ENCODE measurements at places on chromosomes 13 and 19.

- H3K36me3 ChIP-seq: no peaks in the 10 kb centered on the region
- H3K27ac ChIP-seq: no peak overlapping the region
- no peaks in the 10 kb centered on the region for H3K4me1 ChIP-seq
- H3K4me3 ChIP-seq: no peak overlapping the region
- no peaks in the 10 kb centered on the region for H3K27me3 ChIP-seq
Observed at GRCh38 chr19:28694812-28695211, 518.1 kb downstream of the UQCRFS1 start.

DNA sequence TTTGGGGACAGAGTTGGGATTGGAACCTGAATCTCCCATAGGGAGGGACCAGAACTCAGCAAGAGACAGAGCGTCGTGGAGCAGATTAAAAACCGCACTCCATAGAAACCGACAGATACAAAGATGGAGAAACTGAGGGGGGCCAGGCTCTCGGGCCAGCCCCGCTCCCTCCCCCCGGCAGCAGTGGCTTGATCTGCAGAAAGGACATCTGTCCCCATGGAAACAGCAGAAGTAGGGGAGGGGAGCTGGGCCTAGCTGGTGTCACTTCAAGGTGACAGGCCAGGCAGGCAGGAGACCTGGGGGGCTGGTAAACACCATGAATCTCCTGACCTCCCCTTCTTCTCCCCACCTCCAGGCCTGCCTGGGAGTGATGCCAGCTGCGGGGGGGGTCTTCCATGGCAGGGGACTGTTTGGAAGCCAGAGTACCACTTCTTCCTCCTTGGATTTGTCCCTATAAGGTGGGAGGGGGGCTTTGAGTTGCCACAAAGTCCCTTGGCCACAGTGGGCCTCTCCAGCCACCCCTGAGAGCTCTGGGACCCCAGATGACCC is 10.9 kb downstream of the TMIGD2 start:
- no peak for DNase-seq
- H3K27ac ChIP-seq: no peak overlapping the region
- H3K4me1 ChIP-seq: no peaks in the 10 kb centered on the region
- no peaks in the 10 kb centered on the region for H3K36me3 ChIP-seq

- H3K27me3 ChIP-seq: no peaks in the 10 kb centered on the region
- H3K27ac ChIP-seq: no peak overlapping the region
Observed at GRCh38 chr13:48715977-48716376, 62.2 kb downstream of the CYSLTR2 start.

DNA sequence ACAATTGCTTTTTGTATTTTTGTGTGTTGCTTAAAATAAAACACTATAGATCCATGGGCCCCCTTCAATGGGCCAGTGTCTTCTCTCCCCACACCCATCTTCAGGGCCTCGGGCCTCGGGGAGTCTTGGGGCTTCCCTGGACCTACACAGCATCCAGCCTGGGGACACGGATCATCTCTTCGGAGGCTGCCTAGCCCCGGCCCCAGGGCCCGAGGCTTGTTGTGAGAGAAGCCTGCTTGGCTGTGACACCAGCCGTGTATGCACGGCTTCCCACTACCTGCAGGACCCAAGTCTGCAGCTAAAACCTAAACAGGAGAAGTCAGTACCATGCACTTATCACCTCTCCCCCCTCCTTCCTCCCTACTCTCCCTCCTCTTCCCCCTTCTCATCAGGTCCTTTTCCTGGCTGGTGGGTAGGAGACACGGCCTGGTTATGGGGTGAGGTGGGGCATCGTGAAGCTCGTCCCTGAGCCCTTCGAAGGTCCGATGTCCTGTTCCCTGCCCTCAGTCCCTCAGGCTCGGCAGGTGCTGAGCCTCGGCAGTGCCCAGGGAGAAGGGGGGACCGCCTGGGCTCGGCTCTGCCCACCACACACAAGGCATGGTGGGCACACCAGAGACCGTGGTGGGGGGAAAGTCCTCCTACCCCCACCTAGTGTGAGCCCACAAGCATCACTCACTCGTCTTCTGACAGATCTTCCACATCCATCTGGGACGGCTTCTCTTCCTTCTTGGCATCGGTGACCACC is 9.5 kb downstream of the C13orf46 start:
- DNase-seq: no peak
- no peak overlapping the region for H3K4me3 ChIP-seq
- no peak overlapping the region for H3K27ac ChIP-seq

GRCh38 chr19:11735375-11735774 is 3.4 kb downstream of the ZNF823 start:
- no peaks in the 10 kb centered on the region for H3K4me1 ChIP-seq
- H3K27me3 ChIP-seq: no peaks in the 10 kb centered on the region
- no peak overlapping the region for H3K4me3 ChIP-seq
- no peak overlapping the region for H3K27ac ChIP-seq
- no peak for DNase-seq
- no peaks in the 10 kb centered on the region for H3K36me3 ChIP-seq

- DNase-seq: no peak
- H3K36me3 ChIP-seq: no peaks in the 10 kb centered on the region
- no peaks in the 10 kb centered on the region for H3K27me3 ChIP-seq
- no peaks in the 10 kb centered on the region for H3K4me1 ChIP-seq
- H3K4me3 ChIP-seq: no peak overlapping the region
Observed at GRCh38 chr13:99279637-99280036, 21.5 kb upstream of the GPR18 start.

DNA sequence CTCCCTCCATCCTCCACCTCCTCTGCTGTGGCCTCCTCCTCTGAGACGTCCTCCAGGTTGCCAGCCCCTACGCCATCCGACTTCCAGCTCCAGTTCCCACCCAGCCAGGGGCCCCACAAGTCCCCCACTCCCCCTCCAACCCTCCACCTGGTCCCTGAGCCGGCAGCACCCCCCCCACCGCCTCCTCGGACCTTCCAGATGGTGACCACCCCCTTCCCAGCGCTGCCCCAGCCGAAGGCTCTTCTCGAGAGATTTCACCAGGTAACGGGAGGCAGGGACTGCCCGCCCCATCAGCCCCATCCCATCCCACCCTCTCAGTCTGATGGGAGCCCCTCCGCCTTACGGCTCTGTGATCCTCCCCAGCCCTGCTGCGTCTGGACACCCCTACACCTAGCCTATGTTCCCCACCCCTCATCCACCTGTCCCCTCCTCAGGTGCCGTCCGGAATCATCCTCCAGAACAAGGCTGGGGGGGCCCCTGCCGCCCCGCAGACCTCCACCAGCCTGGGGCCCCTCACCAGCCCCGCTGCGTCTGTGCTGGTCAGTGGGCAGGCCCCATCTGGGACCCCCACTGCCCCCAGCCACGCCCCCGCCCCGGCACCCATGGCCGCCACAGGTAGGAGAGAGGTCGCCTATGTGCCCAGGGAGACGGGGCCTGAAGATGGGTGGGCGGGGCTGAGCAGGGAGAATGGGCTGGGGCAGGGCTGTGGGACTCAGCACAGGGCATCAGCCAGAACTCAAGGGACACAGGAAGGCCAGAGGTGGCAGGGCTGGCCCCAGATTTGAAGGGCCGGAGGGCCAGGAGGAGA is 18.6 kb upstream of the EHD2 start:
- no peak for DNase-seq
- H3K27me3 ChIP-seq: no peaks in the 10 kb centered on the region
- no peak overlapping the region for H3K4me3 ChIP-seq
- no peaks in the 10 kb centered on the region for H3K4me1 ChIP-seq
- H3K36me3 ChIP-seq: peaks cover 12% of the 10 kb centered on the region
- no peak overlapping the region for H3K27ac ChIP-seq

- H3K36me3 ChIP-seq: no peaks in the 10 kb centered on the region
- H3K27me3 ChIP-seq: no peaks in the 10 kb centered on the region
- peak overlapping the region; percentile 37 for H3K4me3 ChIP-seq
- H3K27ac ChIP-seq: peak overlapping the region; percentile 95
- DNase-seq: peak; percentile 98
Observed at GRCh38 chr19:14248578-14249011, 42.6 kb upstream of the ADGRL1 start.

- no peak for DNase-seq
- H3K27ac ChIP-seq: no peak overlapping the region
- no peaks in the 10 kb centered on the region for H3K36me3 ChIP-seq
- no peaks in the 10 kb centered on the region for H3K27me3 ChIP-seq
Observed at GRCh38 chr13:79710376-79710775, 229.4 kb downstream of the NDFIP2 start.

GRCh38 chr13:32056316-32056715 is 24.7 kb downstream of the FRY start:
- H3K27me3 ChIP-seq: no peaks in the 10 kb centered on the region
- peaks cover 3% of the 10 kb centered on the region for H3K4me1 ChIP-seq
- no peaks in the 10 kb centered on the region for H3K36me3 ChIP-seq
- H3K4me3 ChIP-seq: no peak overlapping the region

DNA sequence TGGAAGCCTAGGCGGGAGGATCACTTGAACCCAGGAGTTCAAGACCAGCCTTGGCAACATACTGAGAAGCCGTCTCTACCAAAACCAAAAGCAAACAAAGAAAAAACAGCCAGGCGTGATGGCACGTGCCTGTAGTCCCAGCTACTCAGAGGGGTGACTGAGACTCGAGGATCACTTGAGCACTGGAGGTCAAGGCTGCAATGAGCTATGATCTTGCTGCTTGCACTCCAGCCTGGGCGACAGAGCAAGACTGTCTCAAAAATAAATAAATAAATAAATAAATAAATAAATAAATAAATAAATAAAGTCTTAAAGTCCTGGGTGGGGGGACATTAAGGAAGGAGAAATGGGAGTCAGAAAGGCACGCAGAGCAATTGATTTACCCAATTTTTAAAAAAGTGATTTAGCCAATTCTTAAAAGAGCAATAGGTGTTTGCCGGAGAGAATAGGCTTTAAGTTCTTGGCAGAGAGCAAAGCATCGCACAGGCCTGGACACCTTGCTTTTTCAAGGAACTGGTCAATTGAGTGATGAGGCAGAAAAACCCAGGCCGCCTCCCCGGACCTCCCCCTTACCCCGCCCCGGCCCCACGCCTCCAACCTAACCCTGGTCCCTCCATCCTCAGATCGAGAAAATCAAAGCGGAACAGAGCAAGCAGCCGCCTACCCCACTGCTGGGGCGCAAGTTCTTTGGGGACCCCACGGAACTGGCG is 9.5 kb upstream of the SHKBP1 start:
- no peak for DNase-seq
- no peaks in the 10 kb centered on the region for H3K36me3 ChIP-seq
- no peak overlapping the region for H3K4me3 ChIP-seq

- DNase-seq: no peak
- no peaks in the 10 kb centered on the region for H3K27me3 ChIP-seq
- H3K36me3 ChIP-seq: no peaks in the 10 kb centered on the region
- H3K27ac ChIP-seq: no peak overlapping the region
Observed at GRCh38 chr19:16051254-16052025, 24.9 kb upstream of the TPM4 start.

DNA sequence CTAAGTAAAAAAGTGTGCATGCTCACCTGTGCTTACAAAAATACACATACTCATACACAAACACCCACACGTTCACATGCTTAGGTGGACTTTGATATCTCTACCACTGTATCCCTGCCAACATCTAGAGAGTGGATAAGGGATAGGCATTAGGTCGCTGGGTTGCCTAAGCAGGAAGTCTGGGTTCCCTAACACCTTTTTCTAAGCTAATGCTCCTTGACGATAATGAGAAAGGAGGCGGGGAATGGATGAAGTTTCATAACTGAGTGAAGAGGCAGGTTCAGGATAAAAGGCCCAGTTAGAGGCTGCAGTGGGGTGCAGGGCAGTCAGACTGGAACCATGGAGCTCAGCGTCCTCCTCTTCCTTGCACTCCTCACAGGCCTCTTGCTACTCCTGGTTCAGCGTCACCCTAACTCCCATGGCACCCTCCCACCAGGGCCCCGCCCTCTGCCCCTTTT is 41.9 kb upstream of the CYP2A7 start:
- no peaks in the 10 kb centered on the region for H3K27me3 ChIP-seq
- peak; percentile 14 for DNase-seq

DNA sequence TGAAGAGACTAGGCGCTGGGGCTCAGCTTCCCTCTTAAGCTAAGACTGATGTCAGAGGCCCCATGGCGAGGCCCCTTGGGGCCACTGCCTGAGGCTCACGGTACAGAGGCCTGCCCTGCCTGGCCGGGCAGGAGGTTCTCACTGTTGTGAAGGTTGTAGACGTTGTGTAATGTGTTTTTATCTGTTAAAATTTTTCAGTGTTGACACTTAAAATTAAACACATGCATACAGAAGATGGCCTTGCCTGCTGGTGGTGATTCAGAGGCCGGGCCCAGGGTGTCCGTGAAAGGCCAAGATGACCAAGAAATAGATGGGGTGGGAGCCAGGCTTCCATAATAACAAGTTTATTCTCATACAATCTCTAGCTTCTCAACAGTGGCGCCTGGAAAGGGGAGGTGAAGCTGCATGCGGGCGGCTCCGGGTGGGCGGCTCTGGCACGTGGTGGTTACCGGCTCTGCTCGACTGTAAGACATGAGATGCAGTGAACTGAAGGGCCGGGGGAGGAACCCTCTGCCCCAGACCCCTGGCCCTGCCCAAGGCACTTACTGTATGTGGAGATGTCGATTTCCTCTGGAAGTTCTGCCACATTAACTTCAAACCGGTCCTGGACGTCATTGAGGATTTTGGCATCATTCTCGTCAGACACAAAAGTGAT is 10.5 kb downstream of the DDX39A start:
- no peak overlapping the region for H3K27ac ChIP-seq
- no peak for DNase-seq
- H3K4me1 ChIP-seq: no peaks in the 10 kb centered on the region
- peaks cover 24% of the 10 kb centered on the region for H3K36me3 ChIP-seq
- H3K27me3 ChIP-seq: no peaks in the 10 kb centered on the region

DNA sequence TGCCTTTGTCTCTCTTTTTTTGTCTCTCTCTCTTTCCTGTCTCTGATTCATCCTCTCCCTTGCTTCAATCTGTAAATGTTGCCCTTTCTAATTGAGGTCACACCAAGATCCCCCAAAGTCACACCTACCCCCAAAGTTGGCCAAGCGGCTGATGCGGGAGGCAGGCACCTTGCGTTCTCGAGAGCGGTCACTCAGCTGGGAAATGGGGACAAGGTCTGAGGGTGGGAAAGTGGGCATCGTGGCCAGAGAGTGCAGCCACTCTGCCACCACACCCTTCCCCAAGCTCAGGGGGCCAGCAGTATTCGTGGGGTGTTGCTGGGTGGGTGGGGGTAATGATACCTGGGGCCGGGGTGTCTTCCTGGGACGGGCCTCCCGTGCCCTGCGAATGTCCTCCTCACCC is 2.7 kb downstream of the COQ8B start:
- no peak for DNase-seq
- no peak overlapping the region for H3K4me3 ChIP-seq
- H3K4me1 ChIP-seq: peaks cover 6% of the 10 kb centered on the region
- peaks cover 2% of the 10 kb centered on the region for H3K36me3 ChIP-seq

All from mesendoderm (in vitro differentiated cells).